T-helper 17 cell (primary cell): ENCODE measurements at places on chromosomes 12 and 14. TPM values are rescaled to one million over a fixed set of nuclear protein-coding genes. Genes with fewer than 3 reads are reported as not detected.

The CLEC6A gene
- not detected for total RNA-seq

- DNase-seq, result no peak
Measured at GRCh38 chr12:78571953-78572352, 292.6 kb upstream of the SYT1 start.

The PITPNM2 gene
- 21.7 TPM for total RNA-seq

- no peak for DNase-seq
Measured at GRCh38 chr12:131114271-131114670, 160.6 kb downstream of the ADGRD1 start.

DNA sequence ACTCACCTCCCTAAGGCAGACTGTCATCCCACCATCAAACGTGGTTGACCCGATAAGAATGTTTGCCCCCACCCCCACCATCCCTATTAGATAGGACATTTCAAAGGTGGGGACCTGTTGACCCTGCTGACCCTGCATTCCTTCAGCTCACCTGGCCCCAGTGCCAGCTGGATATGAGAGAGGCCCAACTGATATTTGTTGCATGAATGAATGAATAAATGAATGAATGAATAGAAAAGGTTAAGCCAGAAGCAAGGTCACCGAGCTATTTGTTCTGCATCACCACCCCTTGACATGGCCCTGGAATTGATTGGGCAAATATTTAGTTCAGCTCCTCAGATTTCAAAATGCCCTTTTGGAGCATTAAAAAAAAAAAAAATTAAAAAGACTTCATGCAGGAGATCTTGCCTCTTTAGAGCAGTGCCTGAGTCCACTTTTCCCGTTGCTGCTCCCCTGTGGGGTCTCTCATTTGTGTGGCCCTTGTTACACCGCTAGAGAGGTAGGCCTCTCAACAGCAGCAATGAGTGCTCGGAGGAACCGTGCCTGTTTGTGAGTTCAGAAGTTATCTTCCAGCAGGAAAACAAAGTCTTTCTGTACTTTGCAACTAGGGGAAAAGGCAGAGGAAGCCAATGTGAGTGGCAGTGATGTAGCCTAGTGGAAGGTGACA is 8.5 kb upstream of the SERPINA5 start:
- DNase-seq, result no peak

DNA sequence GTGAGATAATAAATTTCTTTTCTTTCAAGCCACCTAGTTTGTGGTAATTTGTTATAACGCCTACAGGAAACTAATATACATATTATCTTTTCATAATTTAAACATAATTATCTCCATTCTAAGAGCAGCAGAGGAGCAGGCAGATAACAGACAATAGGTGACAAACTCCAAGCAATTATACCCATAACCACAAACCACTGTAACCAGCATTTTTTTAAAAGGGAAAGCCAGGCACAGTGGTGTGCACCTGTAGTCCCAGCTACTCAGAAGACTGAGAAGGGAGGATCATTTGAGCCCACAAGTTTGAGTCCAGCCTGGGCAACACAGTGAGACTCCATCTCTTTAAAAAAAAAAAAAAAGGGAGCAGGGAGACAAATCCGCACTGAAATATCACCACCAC is 54.9 kb downstream of the ATF7 start:
- no peak for DNase-seq
